ENCODE measurements at places on chromosomes 6 and 20. TPM values are rescaled to one million over a fixed set of nuclear protein-coding genes. Genes with fewer than 3 reads are reported as not detected.

GRCh38 chr6:157070403-157071107, 252.8 kb downstream of the TMEM242 start:
- H3K27ac ChIP-seq = peak overlapping the region; percentile 22
- H3K4me1 ChIP-seq = peaks cover 25% of the 10 kb centered on the region
- H3K27me3 ChIP-seq = no peaks in the 10 kb centered on the region
- DNase-seq = no peak

GRCh38 chr6:14177413-14178082, 60.0 kb downstream of the CD83 start:
- no peak overlapping the region for H3K27ac ChIP-seq
- H3K36me3 ChIP-seq = no peaks in the 10 kb centered on the region
- no peaks in the 10 kb centered on the region for H3K27me3 ChIP-seq
- H3K4me3 ChIP-seq = no peak overlapping the region
- no peak for DNase-seq
- H3K4me1 ChIP-seq = no peaks in the 10 kb centered on the region

DNA sequence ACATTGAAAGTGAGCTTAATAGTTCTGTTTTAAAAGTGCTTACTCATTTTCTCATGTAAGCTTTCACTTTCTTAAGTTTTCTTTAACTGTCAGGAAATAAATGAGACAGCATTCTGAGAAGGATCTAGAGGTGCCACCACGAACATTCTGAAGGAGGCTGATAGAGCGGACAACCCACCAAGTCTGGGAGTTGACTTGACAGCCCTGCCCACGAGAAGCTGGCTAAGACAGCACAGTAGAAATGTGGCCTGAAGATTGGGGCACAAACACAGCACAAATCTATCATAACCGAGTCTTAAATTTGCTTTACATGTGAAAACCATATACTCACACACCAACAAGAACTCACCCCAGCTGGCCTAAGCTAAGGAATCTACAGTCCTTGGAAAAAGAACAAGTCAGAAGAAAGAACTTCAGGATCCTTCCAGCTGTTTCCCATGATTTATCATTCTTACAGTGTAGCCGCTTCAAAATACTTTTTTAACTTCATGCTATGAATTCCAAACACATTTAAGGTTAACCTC, 144.2 kb upstream of the TNFAIP3 start:
- H3K27me3 ChIP-seq = no peaks in the 10 kb centered on the region
- no peaks in the 10 kb centered on the region for H3K36me3 ChIP-seq
- peaks cover 21% of the 10 kb centered on the region for H3K4me1 ChIP-seq
- DNase-seq = no peak
- H3K27ac ChIP-seq = peak overlapping the region; percentile 73

DNA sequence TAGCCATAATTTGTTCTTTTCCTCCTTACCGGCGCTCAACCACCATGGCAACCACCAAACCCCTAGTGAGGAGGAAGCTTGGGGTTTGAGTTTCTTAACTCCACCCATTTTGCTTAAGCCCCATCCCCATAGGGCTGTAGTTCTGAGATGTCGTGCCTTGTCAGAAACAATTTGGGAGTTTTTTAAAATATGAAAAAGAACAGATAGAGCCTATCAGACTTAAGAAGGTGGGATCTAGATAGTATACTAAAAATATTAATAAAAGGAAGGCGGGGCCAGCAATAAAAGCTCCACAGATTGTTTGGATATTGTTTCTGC, 5.6 kb downstream of the BRD2 start:
- DNase-seq = peak; percentile 29
- H3K4me3 ChIP-seq = peak overlapping the region; percentile 44
- peaks cover 32% of the 10 kb centered on the region for H3K4me1 ChIP-seq
- H3K36me3 ChIP-seq = no peaks in the 10 kb centered on the region
- H3K27ac ChIP-seq = peak overlapping the region; percentile 59
- no peaks in the 10 kb centered on the region for H3K27me3 ChIP-seq

GRCh38 chr20:37534401-37535157, 6.9 kb upstream of the BLCAP start:
- H3K27me3 ChIP-seq = no peaks in the 10 kb centered on the region
- H3K27ac ChIP-seq = no peak overlapping the region
- peak; percentile 87 for DNase-seq
- H3K4me3 ChIP-seq = no peak overlapping the region

TP53TG5 gene
- not detected for total RNA-seq

DNA sequence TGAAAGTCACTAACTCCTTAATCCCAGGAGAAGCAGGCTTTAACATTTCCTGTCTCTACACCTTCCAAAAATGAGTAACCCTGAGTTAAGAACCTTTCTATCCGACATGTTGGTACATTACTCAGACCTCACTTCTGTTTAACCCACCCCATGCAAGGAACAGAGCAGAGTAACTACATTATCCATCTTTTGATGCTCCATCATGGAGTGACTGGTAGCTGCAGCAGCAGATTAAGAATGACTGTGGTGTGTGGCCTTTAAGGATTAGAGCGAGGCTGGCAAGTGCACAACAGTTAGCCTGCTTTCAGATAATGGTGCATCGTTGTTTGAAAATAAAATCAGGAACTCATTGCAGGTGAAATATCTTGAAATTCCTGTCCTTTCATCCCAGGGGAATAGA, 2.0 kb downstream of the TRAF3IP2 start:
- no peak for DNase-seq
- H3K27me3 ChIP-seq = no peaks in the 10 kb centered on the region
- peak overlapping the region; percentile 97 for H3K27ac ChIP-seq
- no peaks in the 10 kb centered on the region for H3K36me3 ChIP-seq

DNA sequence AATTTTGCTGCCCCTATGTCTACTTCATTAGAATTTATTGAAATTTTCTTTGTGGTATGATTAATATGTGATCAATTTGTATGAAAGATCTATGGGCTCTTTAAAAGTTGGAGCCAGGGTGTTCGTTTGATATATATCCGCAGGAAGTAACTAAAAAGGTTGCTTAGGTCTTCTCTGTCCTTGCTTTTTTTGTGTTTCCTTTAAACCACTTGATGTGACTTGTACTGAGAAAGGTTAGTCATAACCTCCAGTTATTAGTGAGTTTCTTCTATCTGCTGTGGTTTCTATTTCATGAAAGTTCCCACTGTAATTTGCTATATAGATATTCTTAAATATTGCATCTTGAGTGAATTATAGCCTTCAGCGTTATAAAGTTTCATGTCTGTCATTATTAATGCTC, 585.3 kb upstream of the ARID1B start:
- no peaks in the 10 kb centered on the region for H3K4me1 ChIP-seq
- no peak overlapping the region for H3K4me3 ChIP-seq
- no peak overlapping the region for H3K27ac ChIP-seq
- no peaks in the 10 kb centered on the region for H3K36me3 ChIP-seq
- no peak for DNase-seq

DNA sequence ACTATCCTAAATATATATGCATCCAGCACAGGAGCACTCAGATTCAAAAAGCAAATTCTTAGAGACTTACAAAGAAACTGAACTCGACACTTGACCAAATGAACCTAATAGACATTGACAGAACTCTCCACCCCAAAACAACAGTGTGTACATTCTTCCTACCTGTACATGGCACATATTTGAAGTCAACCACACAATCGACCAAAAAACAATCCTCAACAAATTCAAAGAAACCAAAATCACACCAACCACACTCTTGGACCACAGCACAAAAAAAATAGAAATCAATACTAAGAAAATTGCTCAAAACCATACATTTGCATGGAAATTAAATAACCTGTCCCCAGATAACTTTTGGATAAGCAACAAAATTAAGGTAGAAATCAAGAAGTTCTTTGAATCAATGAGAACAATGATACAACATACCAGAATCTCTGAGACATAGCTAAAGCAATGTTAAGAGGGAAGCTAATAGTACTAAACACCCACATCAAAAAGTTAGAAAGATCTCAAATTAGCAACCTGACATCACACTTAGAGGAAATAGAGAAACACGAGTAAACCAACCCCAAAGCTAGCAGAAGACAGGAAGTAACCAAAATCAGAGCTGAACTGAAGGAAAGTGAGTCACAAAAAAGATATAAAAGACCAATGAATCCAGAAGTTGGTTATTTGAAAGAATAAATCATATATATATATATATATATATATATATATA, 12.5 kb upstream of the TREM1 start:
- H3K27ac ChIP-seq = no peak overlapping the region
- no peak overlapping the region for H3K4me3 ChIP-seq
- no peak for DNase-seq
- H3K4me1 ChIP-seq = no peaks in the 10 kb centered on the region
- H3K36me3 ChIP-seq = no peaks in the 10 kb centered on the region
- H3K27me3 ChIP-seq = peaks cover 2% of the 10 kb centered on the region

DNA sequence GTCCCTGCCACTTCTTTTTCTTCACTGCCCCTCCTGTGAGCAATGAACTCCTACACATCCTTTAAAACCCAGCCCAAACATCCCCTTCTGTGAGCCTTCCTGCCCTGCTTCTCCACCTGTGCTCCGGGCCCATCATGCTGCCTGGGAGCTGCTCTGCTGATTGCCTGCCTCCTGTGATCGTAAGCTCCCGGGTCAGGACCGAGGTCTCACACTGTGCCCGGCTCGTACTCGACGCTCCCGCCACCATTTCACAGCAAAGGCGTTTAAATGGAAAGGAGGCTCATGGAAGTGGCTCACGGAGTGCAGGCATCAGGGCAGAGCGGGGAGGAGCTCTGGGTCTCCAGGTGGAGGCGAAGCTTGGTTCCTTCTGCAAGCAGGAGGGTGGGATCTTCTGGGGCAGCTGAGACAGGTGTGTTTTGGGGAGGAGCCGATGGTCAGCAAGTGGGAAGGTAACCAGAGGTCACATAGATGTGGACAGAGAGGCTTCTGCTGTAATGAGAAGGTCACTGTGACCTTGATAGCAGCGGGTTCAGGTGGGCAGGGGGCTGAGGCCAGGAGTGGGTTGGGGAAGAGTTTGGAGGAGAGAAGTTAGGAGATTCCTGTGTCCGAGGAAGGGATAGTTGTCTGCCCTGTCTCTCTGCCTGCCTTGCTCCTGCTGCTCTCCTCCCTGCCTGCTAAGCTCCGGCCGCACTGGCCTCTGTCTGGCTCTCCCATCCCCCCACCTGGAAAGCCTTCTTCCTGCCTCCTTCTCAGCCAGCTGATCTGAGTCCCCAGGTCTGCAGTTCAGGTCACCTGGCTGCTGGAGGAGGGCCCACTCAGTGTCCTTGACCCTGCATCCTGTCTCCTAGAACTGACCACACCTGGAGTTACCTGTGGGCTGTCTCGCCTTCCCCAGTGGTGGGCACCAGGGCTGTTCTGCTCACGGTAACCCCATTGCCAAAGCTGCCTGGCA, 52.7 kb upstream of the FRMD1 start:
- H3K4me1 ChIP-seq = peaks cover 6% of the 10 kb centered on the region
- DNase-seq = peak; percentile 37
- H3K27ac ChIP-seq = no peak overlapping the region
- no peaks in the 10 kb centered on the region for H3K36me3 ChIP-seq
- no peak overlapping the region for H3K4me3 ChIP-seq

GRCh38 chr20:47780720-47781389, 4.4 kb downstream of the SULF2 start:
- peaks cover 19% of the 10 kb centered on the region for H3K4me1 ChIP-seq
- no peaks in the 10 kb centered on the region for H3K36me3 ChIP-seq
- no peaks in the 10 kb centered on the region for H3K27me3 ChIP-seq
- H3K4me3 ChIP-seq = no peak overlapping the region
- H3K27ac ChIP-seq = no peak overlapping the region
- DNase-seq = no peak

DNA sequence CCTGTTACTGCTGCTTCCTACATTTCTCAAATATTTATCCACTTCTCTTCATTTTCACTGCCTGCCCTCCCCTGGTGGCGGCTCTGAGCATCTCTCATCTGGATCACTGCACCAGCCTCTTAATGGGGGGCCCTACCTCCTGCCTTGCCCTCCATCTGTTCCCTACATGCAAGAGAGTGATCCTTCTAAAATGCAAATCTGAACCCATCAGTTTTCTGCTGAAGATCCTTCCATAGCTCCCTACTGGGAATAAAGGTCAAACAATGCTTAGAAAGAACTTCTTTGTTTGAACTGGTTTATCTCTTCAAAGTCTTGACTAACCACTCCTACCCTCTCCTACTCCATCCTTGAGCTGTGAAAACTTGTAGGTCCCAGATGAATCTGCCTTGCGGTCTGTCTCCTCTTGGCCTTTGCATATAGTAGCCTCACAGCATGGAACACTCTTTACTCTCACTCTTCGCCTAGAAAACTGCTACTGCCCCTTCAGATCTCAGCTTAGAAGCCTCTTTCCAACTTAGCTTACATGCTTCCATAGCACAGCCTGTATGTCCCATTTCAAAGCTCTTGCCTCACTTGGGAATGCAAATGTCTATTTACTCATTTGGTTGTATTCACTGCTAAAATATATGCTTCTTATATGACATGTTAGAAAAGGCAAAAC, 119.3 kb downstream of the QRSL1 start:
- no peaks in the 10 kb centered on the region for H3K27me3 ChIP-seq
- no peak overlapping the region for H3K4me3 ChIP-seq
- H3K36me3 ChIP-seq = no peaks in the 10 kb centered on the region
- H3K4me1 ChIP-seq = peaks cover 25% of the 10 kb centered on the region
- H3K27ac ChIP-seq = peak overlapping the region; percentile 28

GRCh38 chr6:124226396-124226795, 422.7 kb downstream of the NKAIN2 start:
- H3K4me3 ChIP-seq = no peak overlapping the region
- H3K27me3 ChIP-seq = no peaks in the 10 kb centered on the region
- H3K4me1 ChIP-seq = no peaks in the 10 kb centered on the region

All from hepatocyte (in vitro differentiated cells).